Esophagus squamous epithelium (tissue), 5 donors: ENCODE measurements at places on chromosomes 7 and 10.

- DNase-seq = no peak
Observed at GRCh38 chr7:101173752-101174244, 6.3 kb downstream of the NAT16 start.

GRCh38 chr10:76150876-76151288 lies 719.5 kb downstream of the LRMDA start:
- DNase-seq = no peak

- DNase-seq = no peak
Observed at GRCh38 chr7:130277763-130278643, 11.3 kb downstream of the CPA2 start.

GRCh38 chr10:93749218-93749799 lies 8.4 kb upstream of the LGI1 start:
- DNase-seq = no peak

- no peak for DNase-seq
Observed at GRCh38 chr10:57950442-57950974, 317.2 kb downstream of the IPMK start.

DNA sequence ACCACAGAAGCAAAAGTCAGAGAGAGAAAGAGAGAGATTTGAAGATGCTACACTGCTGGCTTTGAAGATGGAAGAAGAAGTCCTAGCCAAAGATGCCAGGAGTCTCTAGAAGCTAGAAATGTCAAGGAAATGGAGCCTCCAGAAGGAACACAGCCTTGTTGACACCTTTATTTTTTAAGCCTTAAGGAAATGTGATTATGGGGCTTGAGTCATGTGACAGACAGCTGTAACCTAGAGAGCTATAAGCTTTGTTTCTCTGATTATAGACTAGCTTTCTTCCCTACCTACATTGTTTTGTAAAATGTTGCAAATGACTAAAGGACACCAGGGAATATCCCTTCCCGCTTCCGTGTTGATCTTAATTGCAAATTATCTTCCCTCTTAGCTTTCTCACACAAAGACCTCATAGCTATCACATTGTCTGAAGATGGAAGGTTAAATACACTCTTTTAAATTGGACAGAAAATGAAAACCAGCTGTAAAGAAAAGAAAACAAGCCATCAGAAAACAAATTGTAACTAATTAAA lies 199.9 kb downstream of the ARHGAP12 start:
- no peak for DNase-seq

- DNase-seq = no peak
Observed at GRCh38 chr10:65675236-65675635, 1250.6 kb upstream of the LRRTM3 start.

DNA sequence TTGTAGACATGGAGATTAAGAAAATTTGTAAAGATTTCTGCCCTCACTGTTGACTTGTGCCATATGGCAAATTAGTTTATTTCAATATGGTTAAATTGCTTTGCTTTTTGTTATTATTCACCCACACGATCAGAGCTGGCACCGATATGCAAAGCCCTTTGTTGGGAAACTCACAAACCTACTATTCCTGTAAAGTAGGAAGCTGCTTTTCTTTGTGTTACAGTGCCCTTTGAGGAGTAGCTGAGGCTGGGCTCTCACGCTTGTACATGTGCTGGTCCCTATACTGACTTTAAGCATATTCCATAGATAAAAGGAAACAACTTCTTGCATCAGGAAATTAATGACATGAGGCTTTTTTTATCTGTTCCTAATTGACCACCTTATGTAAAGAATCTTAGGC lies 17.6 kb upstream of the AOAH start:
- DNase-seq = no peak

GRCh38 chr7:158348446-158348845 lies 239.2 kb downstream of the PTPRN2 start:
- no peak for DNase-seq

GRCh38 chr10:78199759-78200158 lies 166.1 kb downstream of the RPS24 start:
- DNase-seq = no peak

DNA sequence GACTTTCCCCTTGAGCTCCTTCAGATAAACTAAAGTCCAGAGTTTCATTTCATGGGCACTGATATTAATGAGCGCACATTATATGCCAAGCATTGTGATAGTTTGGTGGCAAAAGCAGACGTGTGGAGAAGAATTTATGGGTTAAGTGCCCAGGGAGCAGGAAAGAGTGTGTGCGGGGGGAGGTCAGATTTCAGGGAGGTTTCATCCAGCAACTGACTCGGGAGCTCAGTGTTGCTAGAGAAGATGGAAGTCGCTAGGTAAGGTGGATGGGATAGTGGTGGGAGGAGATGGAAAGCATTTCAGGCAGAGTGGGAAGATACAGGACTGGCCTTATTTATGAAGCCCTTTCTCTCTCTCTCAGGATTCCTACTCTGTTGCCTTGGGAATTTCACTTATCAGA lies 223.0 kb downstream of the SNX10 start:
- no peak for DNase-seq

- DNase-seq = no peak
Observed at GRCh38 chr10:46270086-46270811, 16.5 kb upstream of the ANTXRL start.

GRCh38 chr7:92815412-92815811 lies 21.0 kb downstream of the CDK6 start:
- DNase-seq = no peak

GRCh38 chr10:87860816-87861403 lies 2.4 kb downstream of the KLLN start:
- no peak for DNase-seq

DNA sequence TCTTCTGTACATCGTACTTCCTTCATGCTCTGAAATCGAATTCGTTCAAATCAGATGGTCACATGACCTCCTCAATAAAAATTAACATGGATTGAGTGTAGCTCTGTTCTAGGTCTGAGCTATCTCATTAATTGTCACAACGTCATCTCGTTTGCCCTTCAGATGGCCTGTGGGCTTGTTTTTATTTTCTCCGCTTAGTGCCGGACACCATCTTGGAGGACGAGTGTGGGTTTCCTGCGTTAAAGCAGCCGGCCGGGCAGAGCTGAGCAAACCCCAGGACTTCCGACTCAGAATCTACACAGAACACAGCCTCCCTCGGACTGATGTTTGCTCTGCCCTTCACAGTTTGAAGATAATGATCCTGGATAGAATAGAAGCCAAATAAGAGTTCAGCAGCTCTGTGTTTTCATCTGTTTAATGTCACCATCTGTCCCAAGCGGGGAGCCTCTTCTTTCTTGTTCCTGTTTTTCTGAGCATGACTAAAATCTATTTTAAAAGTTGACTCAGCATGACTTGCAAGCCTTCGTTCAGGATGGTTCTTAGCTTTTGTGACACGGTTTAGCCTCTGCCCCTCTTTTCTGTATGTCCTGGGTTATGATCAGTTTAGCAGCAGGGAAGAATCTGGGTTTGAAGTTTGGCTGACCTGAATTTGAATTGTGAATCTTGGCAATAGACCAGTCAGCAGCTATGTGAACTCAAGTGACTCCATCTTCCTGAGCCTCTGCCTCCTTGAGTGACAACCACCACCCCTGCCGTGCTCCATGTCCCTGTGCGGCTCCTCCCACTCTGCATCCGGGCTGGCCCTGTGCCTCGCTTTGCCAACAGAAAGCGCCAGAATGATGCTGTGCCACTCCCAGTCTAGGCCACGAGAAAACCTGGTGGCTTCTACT lies 30.6 kb upstream of the GALNTL5 start:
- DNase-seq = no peak

- no peak for DNase-seq
Observed at GRCh38 chr7:144027070-144027469, 21.7 kb upstream of the OR2A5 start.

- DNase-seq = no peak
Observed at GRCh38 chr10:62772186-62772974, 32.1 kb upstream of the ADO start.

GRCh38 chr7:33024189-33024757 lies 38.3 kb downstream of the NT5C3A start:
- DNase-seq = no peak

DNA sequence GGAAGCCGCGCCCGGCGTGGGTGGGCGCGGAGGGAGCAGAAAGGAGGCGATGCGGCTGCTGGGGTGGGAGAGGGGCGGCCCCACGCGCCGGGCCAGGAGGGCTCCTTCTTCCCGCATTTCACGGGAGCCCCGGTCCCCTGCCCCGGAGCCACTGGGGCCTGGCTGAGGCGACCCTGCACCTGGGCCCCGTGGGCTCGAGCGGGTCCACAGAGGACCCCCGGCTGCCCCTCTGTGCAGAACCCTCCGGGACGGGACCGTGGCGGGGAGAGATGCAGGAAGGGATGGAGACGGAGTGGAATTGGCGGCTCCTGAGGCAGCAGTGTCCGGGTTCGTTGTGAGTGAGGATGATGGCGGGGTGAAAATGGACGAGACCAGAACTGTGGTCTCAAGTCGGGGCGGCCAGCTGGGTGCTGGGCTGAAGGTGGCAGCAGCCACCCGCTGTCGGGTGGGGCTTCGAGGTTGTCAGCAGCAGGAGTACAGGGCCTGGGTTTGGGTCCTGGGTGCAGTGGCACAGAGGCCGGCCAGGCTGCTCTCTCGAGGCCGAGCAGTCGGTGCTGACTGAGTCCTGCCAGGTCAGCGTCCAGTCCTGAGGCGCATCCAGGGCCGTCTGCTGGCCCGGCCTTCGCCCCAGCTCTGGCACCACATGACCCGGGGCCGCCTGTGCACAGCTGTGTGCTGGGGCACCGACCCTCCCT lies 80.4 kb downstream of the VIPR2 start:
- DNase-seq = no peak

GRCh38 chr7:28510026-28510369 lies 97.7 kb downstream of the CREB5 start:
- no peak for DNase-seq

GRCh38 chr7:98729121-98729520 lies 112.0 kb downstream of the NPTX2 start:
- DNase-seq = no peak

DNA sequence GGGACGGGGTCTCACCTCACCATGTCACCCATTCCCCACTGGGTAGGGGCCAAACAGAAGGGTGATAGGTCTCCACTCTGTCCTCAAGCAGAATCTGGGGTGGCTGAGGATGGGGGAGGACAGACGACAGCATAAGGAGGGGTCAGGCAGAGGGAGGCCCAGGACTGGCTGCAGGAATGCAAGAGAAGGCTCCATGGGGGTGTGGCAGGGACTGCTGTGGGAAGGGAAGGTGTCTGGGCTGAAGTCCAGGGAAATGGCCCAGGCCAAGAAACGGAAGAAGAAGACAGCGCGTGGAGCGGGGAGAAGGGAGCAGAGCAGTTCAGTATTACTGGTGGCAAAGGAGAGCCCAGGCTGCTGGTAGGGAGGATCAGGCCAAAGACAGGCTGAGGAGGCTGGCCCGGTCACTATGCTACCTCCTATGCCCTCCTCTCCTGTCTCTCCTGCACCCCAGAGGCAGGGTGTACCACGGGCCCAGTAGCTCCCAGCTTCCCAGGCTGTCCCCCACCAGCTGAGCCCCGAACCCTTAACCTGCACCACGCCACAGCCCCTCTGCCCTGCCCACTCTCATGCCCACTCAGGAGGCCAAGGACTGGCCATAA lies 60.9 kb downstream of the GRB10 start:
- no peak for DNase-seq

- no peak for DNase-seq
Observed at GRCh38 chr10:13311177-13311575, 11.3 kb upstream of the PHYH start.

DNA sequence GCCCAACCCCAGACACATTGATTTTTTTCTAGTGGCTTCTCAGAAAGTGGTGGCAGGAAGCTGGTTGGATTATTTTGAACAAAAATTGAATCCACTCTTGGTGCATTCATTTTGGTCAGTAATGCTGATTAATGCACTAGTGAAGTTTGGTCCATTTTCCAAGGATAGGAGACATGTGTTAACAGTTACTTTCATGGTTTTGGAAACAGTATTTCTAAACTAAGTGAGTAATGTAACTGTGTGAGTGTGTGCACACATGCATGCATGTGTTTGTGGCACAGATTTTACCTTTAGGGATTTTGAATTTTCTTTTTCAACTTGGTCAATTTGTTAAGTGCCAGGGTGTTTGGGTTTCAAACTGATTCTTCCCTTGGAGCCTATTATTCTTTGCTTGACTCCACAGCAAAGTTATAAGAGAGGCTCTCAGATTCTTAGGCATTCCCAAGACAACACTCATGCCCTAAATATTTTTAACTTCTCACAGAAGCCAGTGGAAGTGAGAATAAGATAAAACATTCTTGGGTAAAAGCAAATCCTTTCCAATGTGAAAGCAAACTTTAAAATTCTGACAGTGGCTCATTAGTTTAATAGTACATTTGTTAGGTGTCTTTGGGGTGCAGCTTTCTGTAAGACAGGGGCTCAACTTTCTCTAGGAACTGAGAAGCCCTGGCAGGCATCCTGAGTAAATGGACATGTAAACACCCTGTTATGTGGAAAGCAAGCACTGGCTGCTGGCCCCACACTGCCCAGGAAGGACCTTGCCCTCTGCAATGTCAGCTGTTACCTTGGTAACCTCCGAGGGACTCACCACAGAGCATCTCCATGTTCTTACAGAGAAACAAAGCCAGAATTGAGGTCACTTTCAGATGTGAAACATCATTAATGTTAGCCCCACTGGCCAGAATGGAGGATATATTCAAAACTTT lies 68.4 kb downstream of the ASAH2B start:
- no peak for DNase-seq

DNA sequence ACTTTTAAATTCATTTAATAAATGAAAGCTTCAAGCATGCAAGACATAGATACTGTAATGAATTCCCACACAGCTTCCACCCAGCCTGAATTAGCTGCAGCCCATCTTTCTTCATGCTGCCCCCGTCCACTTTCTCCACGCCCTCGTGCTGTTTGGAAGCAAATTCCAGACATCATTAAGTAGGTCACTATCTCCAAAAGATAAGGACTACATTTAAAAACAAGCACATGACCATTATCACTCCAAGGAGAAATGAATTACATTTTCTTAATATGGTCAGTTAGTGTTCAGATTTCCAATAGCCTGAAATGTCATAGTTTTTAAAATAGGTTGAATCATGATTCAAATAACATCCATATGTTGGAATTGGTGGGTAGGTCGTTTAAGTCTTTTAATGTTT lies 24.3 kb downstream of the LMTK2 start:
- DNase-seq = no peak

DNA sequence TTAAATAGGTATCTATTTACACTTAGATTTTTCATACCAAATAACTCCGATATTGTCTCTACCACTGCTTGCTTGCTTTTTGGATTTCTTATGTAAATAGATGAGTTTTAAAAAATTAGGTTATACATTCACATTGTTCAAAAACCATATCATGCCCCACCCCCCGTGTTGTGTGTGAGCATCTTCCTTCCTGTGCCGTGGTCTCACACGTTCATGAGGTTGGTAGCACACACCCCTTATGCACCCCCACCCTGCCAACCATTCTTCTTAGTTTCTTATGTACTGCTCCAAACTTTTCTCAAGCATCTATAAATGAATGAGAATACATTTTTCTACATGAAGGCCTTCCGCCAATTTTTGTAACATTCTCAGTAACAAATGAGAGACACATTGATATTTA lies 115.6 kb downstream of the FANK1 start:
- DNase-seq = no peak
